ENCODE measurements at places on chromosomes 12 and 14. TPM values are rescaled to one million over a fixed set of nuclear protein-coding genes. Genes with fewer than 3 reads are reported as not detected.

Gene GPR132
- total RNA-seq, result 1.0 TPM

DNA sequence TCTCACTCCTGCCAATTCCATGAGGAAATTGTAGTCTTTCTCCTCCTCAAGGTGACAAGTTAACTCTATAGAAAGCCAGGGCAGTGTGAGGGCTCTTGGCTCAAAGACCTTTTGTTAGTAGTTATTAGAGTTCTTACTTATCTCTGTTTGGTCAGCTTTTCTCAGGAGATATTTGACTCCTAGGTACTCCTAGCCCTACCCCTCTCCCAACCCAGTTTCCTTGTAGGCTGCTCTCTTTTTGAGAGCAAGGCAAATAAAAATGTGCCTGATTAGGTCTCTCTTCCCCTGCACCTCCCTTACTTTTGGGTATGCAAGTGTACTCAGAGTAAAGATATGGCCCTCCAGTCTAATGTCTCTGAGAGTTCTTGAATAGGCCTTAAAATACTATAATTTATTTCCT, 23.8 kb downstream of the BTG1 start:
- H3K27me3 ChIP-seq, result no peaks in the 10 kb centered on the region
- no peak overlapping the region for H3K4me3 ChIP-seq
- peaks cover 19% of the 10 kb centered on the region for H3K36me3 ChIP-seq
- H3K27ac ChIP-seq, result no peak overlapping the region
- H3K4me1 ChIP-seq, result no peaks in the 10 kb centered on the region

DNA sequence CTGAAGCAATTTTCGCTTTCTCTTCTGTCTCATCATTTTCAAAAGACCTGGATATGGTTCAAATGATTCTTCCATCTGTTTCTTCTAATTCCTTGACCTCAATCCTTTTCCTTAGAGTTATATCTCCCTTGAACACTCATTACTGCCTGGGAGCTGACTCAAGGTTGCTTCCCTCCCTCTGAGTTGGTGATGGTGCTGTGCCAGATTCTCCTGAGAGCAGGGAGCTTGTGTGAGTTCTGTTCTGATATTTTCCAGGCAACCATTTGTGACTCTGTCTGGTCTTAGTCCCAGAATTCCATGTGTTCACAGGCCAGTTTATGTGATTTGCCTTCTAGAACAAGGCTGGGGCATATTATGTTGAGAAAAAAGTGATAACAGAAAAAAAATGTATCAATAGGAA, 505.1 kb upstream of the SYT1 start:
- no peak for DNase-seq
- H3K36me3 ChIP-seq, result no peaks in the 10 kb centered on the region
- H3K27ac ChIP-seq, result no peak overlapping the region

DNA sequence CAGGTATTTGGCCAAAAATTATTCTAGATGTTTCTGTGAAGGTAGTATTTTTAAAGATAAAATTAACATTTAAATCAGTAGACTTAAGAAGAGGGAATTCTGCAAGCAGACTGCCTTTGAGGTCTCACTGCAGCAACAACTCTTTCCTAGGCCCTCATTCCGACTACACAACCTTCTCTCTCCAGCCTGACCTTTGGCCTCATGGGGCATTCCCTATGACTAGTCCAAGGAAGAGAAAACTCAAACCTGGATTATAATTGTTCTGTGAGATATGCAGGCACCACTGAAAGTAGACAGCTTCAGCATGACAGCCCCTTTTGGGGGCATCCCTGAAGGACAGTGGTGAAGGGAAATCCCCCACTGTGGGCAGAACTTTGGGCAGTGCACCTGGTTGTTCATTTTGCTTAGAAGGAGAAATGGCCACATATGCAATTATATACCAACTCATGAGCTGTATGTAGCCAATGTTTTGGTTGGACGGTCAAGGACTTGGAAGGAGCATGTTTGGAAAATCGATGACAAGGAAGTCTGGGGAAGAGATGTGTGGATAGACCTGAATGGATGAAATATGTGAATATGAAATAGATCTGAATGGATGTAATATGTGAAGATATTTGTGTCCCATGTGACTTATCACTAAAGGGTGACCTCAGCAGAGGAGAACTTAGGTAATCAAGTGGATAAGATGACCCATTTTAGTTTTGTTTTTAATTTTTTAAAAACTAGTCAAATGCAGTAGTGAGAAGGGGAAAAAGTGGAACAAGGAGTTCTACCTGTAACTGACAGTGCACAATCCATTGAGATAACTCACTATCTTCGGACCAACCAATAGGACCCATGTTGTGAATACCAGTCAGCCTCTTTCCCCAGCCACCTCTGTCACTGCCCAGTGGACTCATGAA, 233.3 kb upstream of the FOXN3 start:
- H3K27me3 ChIP-seq, result no peaks in the 10 kb centered on the region
- no peaks in the 10 kb centered on the region for H3K4me1 ChIP-seq
- no peaks in the 10 kb centered on the region for H3K36me3 ChIP-seq
- no peak overlapping the region for H3K27ac ChIP-seq
- H3K4me3 ChIP-seq, result no peak overlapping the region

DNA sequence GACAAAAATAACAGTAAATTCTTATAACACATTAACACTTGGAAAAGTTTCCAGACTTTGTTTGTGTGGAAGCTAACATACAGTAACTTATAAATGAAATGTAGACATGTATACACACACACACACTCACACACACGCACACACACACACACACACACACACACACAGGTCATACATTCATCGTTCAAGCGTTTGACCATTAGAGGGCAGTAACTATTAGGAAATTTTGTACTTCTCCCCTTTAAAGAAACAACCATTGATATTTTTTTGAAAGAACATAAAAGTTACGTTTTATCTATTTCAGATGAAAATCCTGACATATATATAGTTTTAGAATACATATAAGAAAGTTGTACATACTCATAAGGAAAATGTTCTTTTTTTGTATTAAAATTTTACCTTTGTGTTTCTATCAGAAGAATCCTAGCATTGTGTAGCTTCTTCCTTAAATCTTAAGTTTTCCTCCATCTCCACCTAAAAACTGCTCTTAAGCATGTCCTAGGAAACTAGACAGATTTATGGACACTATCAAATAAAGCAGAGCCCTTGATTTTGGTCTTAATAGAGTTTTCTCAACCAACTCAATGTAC, 29.0 kb downstream of the PTPRQ start:
- DNase-seq, result no peak
- H3K4me1 ChIP-seq, result no peaks in the 10 kb centered on the region
- no peak overlapping the region for H3K4me3 ChIP-seq
- no peaks in the 10 kb centered on the region for H3K36me3 ChIP-seq
- no peak overlapping the region for H3K27ac ChIP-seq
- H3K27me3 ChIP-seq, result no peaks in the 10 kb centered on the region

GRCh38 chr14:96264853-96265252, 8.8 kb downstream of the BDKRB1 start:
- no peaks in the 10 kb centered on the region for H3K36me3 ChIP-seq
- H3K4me3 ChIP-seq, result no peak overlapping the region
- no peak for DNase-seq
- no peaks in the 10 kb centered on the region for H3K4me1 ChIP-seq
- H3K27me3 ChIP-seq, result peaks cover 46% of the 10 kb centered on the region

DNA sequence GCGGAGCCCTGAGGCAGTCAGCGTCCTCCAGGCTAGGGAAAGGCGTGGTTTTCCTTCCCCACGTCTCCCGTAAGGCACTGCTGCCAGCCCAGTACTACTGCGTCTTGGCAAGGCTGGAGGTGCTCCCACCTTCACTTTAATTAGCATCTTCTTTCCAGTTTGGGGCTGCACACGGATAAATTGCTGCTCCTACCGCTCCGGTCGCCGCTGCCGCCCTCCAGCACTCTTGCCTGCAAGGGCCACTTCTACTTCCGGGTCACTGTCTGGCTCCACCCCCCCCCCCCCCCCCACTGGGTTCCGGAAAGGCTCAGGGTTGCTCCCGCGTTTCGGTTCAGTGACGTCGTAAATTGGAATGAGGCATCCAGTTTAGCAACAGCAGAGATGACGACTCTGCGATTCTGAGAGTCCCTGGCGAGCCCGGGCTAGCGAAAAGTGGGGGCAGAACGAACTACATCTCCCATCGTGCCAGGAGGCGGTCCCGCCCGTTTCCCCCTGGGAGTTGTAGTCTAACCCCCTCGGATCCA, at the start of gene NEDD8:
TSS of gene NEDD8 (minus strand) at position 247 of the 524 bp plus-strand sequence. CDS start at position 147, 100 bp downstream.
- peak within 1 kb of the TSS; percentile 97 for H3K27ac ChIP-seq
- H3K4me3 ChIP-seq, result peak within 1 kb of the TSS; percentile 90
- H3K36me3 ChIP-seq, result peaks cover 34% of the 10 kb centered on the region
- H3K27me3 ChIP-seq, result no peaks in the 10 kb centered on the region

- H3K36me3 ChIP-seq, result no peaks in the 10 kb centered on the region
- no peak overlapping the region for H3K27ac ChIP-seq
- H3K4me3 ChIP-seq, result no peak overlapping the region
- no peak for DNase-seq
- peaks cover 4% of the 10 kb centered on the region for H3K4me1 ChIP-seq
- H3K27me3 ChIP-seq, result peaks cover 63% of the 10 kb centered on the region
Measured at GRCh38 chr12:132163911-132164288, 19.6 kb downstream of the NOC4L start.

- H3K27ac ChIP-seq, result no peak overlapping the region
- H3K4me3 ChIP-seq, result no peak overlapping the region
- no peak for DNase-seq
- H3K4me1 ChIP-seq, result no peaks in the 10 kb centered on the region
Measured at GRCh38 chr12:92673756-92674155, 29.0 kb upstream of the PLEKHG7 start.

Measured in left ventricle myocardium inferior (tissue), 1 donor.